Stimulated activated naive CD4-positive, alpha-beta T cell treated with Interleukin-2 at 50 U/mL for 16 hours (primary cell): ENCODE measurements at places on chromosomes 12 and 14.

DNA sequence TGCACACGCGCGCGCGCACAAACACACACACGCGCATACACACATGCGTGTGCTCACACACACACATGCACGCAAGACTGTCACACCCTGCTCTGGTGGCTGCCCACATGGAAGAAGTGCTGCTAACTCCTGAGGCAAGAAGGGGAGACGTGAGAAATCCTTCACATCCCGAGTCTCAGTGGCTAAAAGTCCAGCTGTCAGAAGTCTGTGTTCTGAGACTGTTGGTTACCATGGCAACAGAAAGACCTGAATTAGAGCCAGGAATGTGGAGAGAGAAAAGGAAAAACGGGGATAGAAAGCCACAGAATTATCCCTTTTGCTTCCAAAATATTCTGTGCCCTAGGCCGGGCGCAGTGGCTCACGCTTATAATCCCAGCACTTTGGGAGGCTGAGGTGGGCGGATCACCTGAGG is 71.2 kb downstream of the PPFIBP1 start:
- no peak for DNase-seq

- DNase-seq, result no peak
These were observed 115.7 kb upstream of the MDM1 start for GRCh38 chr12:68447797-68448260.

- no peak for DNase-seq
These were observed 27.1 kb upstream of the LUM start for GRCh38 chr12:91138337-91138920.

DNA sequence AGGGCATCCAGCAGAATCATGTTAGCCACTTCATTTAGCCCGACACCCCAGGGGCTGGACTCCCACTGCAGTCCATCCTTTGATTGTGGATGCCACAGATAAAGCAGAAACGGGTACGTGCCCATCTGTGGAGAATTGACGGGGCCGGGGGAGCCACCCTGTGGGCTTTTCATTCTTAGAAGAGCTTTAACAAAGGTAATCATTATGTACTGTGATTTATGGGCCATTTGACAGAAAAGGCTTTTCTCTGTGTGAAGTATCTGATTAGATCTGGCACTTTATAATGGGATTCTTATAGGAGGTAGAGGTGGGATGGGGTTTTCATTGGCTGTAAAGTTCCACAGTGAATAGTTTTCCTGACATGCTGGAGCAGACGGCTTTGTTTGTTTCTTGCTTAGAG is 40.4 kb downstream of the AACS start:
- DNase-seq, result no peak

GRCh38 chr12:24707334-24707733 is 241.6 kb downstream of the BCAT1 start:
- DNase-seq, result no peak

DNA sequence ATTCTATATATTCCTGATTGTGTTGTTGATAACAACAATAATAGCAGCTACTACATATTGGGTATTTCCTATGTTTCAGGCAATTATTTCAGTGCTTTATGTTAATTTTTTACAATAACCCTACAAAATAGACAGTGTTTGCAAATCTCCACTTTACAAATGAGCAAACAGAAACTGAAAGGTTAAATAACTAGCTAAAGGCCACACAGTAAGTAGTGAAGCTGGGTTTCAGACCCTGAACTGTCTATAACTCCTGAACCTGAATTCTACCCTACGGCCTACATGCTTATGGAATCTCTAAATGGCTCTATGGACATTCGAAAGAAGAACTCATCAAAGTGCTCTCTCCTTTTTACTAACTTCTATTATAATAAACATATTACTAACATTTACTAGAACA is 19.7 kb upstream of the NUDT4 start:
- no peak for DNase-seq

DNA sequence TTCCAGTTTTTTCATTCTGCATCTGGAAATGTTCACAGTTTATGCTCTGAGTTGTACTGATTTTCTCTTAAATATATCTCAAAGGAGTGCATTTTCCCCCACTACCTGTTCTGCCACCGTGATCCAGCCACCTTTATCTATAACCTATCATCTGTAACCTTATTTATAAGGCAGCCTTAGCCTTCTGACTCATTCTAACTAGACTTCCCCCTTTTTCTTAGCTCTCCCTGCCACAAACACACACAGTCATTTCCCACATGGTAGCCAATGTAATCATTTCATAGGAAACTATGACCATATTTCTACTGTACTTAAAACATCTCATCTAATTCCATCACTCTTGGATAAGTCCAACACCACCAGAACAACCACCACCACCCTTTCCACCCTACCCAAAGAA is 10.8 kb upstream of the GYS2 start:
- DNase-seq, result no peak

GRCh38 chr12:116990971-116991966 is 80.5 kb downstream of the FBXW8 start:
- no peak for DNase-seq

DNA sequence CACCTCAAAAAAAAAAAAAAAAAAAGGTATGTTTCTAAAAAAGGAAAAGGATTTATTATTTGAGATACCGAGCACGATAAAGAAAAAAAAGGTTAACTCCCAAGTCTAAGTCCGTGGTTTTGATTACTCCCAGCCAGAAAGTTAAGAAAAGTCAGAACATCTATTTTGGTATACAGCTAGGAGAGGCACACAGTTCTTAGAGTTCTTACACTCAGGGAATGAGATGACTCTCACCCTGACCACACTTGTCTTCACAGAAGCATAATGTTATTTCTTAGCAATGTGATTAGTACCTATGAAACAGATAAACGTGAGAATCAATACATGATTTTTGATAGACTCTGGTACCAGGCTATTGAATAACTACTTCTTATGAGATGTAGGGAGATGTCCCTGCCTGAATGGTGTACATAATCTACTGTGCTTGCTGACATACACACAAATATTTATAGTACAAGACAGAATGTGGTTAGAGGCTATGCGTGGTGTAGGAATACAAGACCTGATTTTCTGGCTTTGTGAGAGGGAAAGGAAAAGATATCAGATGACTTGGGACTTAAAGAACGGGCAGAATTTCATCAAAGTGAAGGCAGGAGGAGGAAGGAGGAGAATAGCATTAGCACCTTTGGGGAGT is 31.6 kb downstream of the LIMA1 start:
- no peak for DNase-seq

DNA sequence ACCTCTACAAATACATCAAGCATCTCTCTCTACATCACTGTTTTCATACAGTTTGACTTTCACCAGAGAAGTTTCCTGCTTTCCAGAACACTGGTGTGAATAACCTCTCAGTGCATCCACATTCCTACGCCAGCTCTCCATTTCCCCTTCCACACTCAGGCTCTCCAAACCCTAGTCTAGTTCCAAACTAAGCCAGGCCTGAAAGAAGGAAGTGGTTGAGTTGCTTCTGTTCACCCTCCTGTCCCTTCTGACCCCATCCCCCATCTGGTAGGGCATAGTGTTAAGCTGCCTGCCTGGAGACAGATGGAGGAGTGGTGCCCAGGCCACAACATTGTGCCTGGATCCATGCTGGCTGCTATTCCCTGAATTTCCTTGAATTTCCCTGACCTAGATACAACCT is 132.4 kb downstream of the GPR65 start:
- DNase-seq, result no peak

- DNase-seq, result no peak
These were observed 67.3 kb downstream of the KCNK10 start for GRCh38 chr14:88255798-88256197.

DNA sequence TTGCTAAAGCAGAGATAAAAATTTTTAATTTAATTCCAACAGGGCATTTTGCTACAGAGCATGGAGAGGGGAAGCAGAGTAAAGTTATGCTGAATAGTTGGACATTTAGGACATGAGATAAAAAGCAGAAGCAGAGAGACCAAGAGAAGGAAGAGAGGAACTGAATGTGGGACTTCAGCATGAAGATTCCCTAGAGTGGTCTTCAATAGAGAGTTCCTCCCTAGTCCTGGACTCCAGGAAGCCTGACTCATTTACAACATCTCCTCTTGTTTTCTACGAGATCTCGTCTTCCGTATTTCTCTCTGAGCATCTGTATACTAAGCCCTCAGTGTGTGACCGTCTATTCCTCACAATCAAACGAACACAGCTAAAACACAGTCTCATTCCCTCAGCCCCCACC is 35.2 kb upstream of the IFT81 start:
- no peak for DNase-seq

GRCh38 chr12:110686294-110686903 is 2.5 kb downstream of the HVCN1 start:
- DNase-seq, result no peak

DNA sequence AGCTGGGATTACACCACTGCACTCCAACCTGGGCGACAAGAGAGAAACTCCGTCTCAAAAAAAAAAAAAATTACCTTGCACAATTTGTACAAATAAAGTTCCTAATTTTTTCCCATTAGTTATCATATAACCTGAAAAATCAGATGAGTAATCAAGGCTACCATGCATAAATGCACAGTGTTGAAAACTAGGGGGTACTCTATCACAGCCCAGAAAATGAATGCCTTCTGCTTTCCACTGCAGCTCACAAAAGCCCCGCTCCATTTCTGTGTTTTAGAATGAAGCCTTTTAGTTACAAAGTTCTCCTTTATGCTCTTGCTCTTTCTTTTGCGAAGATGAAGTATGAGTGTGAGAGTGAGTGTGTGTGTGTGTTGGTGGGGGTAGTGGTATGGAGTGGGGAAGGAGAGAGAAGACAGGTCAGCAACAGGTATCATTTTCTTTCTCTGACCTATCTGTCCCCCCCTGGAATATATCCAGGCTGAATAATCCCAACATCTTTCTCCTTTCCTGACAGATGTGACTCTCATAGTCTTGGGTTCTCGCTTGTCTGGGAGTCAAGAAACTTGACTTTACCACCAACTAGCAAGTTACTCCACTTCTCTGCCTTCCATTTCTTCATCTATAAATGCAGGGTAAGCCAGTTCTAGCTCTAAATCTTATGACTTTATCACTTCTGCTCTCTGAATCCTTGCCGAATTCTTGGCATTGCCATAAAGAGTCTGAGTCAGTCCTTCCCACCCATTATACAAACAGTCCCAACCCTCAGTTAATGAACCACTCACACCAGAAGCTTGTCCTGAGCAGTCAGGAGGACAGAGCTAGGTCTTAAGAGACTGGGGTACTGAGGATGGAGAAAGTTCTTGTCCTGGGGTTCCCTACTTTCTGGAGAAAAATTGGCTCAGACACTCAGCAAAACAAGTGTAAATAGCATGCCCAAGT is 16.1 kb downstream of the BIN2 start:
- no peak for DNase-seq

DNA sequence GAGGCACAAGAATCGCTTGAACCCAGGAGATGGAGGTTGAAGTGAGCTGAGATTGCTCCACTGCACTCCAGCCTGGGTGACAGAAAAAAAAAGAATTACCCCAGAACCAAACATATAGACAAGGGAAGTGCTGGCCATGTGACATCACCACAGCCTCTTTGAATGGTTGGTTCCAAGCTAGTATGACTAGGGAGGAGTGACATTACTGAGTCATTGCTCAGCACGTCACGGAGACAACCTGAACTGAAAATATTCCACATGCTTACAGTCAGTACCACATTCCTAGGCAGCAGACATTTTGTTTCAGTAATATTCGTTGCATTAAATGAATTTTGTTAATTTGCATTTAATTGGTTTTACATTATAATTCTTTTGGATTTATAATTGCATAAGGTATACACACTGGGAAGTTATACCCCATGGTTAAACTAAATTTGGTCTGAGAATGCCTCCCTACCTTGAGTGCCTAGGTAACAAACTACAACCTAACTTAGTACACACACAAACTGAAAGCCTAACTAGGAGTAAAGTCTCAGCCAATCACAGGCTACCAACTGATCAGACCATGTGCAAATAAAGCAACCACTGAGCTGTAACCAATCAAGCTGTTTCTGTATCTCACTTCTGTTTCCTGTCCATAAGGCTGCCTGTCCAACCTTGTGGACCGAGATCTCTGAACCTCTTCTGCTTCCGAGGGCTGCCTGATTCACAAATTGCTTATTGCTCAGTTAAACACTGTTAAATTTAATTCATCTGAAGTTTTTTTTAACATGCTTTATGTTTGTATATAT is 164.4 kb downstream of the CAND1 start:
- no peak for DNase-seq

DNA sequence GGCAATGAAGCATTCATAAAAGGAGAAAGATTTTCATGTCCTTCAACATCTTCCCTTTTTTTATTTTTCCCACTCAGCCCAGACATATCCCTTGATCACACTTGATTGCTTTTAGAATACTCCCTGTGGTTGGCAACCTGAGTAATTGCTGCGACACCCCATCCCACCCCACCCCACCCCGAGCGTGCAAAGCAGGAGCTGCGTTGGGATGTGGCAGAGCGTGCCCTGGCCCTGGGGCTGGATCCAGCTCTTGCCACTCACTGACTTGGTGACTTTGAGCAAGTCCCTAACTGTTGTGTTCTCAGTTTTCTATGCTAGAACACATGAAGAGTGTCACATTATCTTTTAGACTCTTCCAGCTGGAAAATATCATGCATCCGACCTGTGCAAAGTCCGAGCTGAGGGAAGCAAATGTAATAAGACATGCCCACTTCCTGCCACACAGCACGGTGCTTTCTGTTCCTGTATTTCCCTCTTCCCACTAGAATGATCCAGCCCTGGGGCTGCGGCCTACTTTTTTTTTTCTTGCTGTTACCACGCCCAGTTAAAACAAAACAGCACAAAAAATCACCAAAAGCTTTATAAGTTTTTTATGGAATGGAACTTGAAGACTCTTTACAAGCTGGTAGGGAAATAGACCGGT is 4.0 kb downstream of the ASCL4 start:
- DNase-seq, result no peak

- DNase-seq, result no peak
These were observed 24.6 kb downstream of the DICER1 start for GRCh38 chr14:95132760-95133159.

- DNase-seq, result no peak
These were observed 91.1 kb upstream of the BCL11B start for GRCh38 chr14:99363051-99363450.

GRCh38 chr14:50796390-50796789 is 34.6 kb downstream of the NIN start:
- DNase-seq, result no peak

GRCh38 chr12:111355201-111355925 is 13.5 kb downstream of the PHETA1 start:
- DNase-seq, result no peak

- no peak for DNase-seq
These were observed 49.9 kb upstream of the PTPRO start for GRCh38 chr12:15272376-15272775.

- no peak for DNase-seq
These were observed 1.7 kb upstream of the SPATS2 start for GRCh38 chr12:49365542-49365941.

GRCh38 chr12:5789469-5789968 is 155.5 kb downstream of the ANO2 start:
- DNase-seq, result no peak

GRCh38 chr14:67582061-67582460 is 18.0 kb downstream of the PIGH start:
- DNase-seq, result no peak

- DNase-seq, result no peak
These were observed 141.3 kb upstream of the PLEKHG7 start for GRCh38 chr12:92561543-92561899.

- no peak for DNase-seq
These were observed 50.1 kb downstream of the CRADD start for GRCh38 chr12:93727195-93727811.
